NCI-H1105 (cell line): ENCODE measurements at places on chromosomes 6 and 20.

DNA sequence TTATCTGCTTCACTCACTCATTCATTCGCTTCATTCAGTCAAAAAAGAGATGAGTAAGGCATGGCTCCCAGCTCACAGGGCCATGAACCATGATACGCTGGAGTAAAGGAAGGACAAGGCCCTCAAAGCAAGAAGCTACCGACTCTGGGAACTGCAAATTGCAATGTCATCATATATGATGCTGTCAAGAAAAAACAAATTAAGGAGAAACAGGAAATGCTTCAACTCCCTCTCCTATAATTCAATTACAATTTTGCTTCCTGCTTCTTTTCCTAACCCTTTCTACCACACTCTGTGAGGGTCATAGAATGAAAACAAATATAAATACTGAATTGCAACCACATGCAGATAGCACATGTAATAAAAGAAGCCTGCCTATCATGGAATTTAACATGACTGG is 725.7 kb upstream of the FLRT3 start:
- DNase-seq, result no peak

DNA sequence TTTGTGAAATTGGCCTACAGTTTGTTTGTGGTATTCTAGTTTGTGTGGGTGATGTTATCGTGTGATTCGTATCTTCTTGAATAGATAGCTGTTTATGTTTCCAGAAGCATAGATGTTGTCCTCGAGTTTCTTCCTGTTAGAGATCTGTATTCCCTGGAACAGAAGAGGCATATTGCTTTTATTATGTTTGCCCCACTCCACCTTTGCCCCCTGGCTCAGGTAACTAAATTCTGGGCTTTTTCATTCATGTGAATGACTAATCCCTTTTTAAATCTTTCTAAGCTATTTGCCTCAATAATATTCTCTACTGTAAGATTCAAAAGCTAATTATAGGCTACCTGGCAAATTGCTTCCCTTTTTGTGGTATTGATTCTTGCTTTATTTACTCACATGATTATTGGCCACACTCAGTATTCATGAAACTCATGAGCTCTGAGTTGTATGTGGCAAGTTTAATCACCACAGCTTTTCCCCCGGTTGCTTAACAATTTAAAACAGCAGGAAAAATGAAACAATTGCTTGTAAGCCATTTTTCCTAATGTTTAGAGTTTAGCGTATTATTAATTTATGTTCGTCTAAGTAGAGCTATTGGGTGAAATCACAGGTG is 12.6 kb downstream of the RNF217 start:
- peak; percentile 38 for DNase-seq

GRCh38 chr6:117498159-117498558 is 15.7 kb downstream of the DCBLD1 start:
- DNase-seq, result no peak

DNA sequence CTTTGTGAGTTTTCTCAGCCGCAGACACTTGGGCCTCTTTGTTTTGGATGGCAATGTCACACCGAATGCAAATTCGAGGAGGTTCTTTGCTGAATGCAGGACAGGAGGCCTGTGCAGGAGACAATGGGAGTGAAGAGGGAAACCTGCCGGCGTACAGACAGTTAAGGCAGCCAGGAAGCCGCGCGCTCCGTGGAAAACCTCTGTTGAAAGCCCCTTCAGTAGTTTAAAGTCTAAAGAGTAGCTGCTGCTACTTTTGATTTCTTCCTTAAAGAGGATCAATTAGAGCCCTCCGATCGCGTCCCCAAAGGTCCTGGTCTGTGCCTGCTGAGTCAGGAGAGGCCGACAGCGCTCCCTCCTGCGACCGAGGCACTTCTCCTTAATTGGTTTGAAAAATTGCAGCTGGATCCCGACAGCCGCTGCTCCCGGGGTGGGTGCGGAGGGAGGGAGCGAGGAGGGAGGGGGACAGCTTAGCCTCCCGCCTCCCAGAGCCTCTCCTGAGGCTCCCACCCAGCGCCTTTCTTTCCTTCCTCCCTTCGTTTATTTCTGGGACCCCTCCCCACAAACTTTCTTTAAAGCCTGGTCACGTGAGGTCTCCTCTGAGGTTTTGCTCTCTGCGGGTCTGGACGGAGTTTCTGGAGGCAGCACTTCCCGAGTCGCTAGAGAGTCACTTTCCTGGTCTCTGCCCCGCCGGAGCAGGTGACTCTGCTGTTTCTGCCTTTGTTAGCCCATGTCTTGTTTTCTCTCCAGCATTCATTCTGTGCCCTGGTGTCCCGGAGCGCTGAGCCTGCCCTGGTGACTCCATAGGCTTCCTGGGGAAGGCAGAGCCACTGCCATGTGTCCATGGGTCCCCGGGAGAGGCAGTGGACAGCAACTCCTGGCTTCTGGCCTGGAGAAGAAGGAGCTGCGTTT is 22.3 kb upstream of the RPP40 start:
- DNase-seq, result peak; percentile 67

DNA sequence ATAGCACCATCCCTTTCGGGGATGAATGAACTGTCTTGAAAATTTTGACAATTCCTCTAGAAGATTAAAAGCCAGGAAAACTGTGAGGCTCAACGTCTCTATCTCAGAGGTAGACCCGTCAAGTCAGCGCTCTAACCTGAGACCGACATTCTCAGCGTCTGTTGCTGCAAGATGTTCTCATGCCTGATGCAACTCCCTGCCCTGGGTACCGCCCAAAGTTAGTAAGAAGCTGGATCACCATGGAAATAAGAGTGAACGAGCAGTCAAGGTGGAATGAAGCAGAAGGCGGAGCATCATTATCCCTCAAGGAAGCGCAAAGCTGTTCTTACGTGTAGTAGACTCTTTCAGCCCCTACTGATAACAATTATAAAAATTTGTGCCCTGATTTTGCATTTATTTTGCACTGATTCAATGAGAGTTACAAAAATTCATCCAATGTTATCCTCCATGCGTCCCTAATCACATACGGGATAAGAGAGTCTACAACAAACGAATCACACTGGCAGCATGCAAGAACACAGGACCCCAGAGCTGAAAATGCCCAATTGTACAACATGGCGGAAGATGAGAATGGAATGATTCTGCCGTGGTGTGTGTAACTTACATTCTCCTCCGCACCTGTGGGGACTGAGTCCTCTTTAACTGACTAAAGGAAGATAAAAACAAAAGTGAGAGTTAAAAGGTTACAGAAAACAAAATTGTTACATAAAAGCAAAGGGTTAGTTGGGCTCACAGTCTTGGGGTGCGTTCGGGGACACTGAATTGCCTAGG is 95.4 kb downstream of the BCAS1 start:
- no peak for DNase-seq

DNA sequence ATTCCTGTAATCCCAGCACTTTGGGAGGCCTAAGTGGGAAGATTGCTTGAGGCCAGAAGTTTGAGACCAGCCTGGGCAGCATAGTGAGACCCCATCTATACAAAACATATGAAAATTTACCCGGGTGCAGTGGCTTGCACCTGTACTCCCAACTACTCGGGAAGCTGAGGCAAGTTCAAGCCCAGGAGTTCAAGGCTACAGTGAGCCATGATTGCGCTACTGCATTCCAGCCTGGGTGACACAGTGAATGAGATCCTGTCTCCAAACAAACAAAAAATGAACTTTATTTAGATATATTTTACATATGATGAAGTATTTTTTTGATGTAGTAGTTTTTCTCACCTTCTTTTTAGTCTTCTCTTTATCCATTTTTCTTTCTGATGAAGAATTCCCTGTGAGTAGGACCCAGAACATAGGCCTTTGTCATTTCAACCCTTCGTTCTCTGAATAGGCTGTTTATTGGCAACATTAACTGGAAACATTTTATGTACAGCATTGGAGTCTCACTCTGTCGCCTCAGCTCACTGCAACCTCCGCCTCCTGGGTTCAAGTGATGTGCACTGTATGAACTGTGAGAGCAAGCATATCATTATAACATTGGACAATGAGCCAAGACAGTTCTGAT is 10.9 kb downstream of the KIF3B start:
- no peak for DNase-seq

- no peak for DNase-seq
Measured at GRCh38 chr6:26123675-26123946, 36.4 kb downstream of the HFE start.

DNA sequence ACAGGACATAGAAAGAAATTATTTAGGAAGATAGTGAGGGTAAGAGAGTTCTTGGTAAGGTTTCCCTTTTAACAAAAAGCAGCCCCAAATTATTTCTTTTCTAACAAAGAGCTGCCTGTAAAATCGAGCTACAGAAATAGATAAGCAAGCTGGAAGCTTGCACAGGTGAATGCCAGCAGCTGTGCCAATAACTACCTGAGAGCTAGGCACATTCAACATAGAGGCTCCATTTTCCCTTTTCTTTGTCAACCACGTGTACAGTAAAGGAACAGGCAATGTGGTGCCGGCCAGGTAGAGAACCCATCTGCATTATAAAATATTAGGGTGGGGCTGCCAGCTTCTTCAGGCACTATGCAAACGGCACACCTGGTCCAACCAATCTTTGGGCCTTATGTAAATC is 341.6 kb upstream of the JAG1 start:
- DNase-seq, result no peak

- no peak for DNase-seq
Measured at GRCh38 chr20:45037050-45037449, 63.9 kb downstream of the KCNS1 start.

DNA sequence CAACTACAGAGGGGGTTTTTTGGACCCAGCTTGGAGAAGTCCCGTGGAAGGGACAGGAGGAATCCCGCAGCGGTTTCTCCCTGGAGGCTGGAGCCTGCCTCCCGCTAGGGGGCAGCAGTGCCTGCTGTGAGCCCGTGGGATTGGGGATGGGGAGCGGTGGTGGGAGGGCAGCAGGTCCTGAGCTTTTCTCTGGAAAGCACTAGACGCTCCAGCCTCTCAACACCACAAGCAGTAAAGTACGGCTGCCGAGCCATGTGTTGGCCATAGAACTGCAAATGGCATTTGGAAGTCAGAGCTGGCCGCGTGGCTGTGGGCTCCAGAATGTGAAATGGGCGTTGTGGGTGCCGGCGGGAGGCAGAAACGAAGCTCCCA is 47.8 kb downstream of the GMPR start:
- DNase-seq, result no peak

DNA sequence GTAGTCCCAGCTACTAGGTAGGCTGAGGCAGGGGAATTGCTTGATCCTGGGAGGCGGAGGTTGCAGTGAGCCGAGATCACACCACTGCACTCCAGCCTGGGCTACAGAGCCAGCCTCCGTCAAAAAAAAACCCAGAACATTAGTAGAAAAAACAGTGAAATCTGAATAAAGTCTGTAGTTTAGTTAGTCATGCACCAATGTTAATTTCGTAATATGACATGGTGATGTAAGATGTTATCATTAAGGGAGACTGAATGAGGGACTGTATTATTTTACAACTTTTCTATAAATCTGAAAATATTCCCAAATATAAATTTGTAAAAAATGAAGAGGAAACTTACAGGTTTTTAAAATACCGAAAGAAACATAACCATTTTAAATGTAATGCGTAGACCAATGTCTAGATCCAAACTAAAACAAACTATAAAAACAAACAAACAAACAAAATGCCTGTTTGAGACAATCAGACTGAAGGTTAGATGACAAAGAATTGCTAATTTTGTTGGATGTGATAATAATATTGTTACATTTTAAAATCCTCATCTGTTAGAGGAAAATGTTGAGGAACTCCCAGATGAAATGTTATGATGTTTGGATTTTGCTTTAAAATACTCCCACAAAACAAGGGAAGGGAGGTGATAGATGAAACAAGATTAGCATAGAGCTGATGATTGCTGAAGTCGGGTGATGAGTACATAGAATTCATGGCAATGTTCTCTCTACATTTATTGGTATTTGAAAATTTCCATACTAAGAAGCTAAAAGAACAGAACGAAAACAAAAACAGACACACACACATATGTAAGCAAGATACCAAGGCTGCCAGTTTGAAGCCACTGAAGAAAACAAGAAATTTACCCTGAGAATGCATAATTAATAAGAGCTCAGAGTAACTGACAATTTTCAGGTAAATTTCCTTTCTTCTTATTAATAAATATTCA is 1.8 kb downstream of the GSTA4 start:
- no peak for DNase-seq

GRCh38 chr6:79070206-79070825 is 7.7 kb downstream of the PHIP start:
- no peak for DNase-seq

DNA sequence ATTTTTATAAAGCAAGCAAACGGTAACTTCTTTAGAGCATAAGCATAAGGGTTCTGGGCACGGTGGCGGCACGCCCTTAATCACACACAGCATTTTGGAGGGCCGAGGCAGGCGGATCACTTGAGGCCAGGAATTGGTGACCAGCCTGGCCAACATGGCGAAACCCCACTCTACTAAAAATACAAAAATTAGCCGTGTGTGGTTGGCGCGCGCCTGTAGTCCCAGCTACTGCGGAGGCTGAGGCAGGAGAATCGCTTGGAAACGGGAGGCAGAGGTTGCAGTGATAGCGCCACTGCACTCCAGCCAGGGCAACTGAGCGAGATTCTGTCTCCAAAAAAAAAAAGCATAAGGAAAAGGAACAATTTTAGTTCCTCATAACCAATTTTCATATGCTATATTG is 2.6 kb downstream of the SENP6 start:
- DNase-seq, result no peak
